COLO829 (cell line): ENCODE measurements at places on chromosomes 3 and 15.

GRCh38 chr15:78987556-78988360, 42.9 kb upstream of the CTSH start:
- no peak for DNase-seq

DNA sequence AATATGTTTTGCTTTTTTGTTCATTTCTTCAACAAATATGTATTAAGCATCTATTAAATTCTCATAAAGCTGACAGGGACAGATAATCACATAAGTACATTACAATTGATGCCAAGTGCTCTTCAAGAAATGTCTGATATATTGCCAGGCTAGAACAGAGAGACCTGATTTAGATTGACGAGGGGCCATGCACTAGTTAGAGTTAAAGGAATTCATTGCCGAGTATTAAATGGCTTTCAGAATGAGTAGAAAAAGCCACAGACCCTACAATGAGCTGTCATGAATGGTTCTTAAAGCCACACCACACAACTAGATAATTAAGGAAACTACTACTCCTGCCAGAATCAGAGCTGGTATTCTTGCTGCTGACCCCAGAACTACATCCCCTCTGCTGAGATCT, 250.2 kb upstream of the MME start:
- DNase-seq = no peak

- DNase-seq = no peak
Measured at GRCh38 chr15:92524874-92525565, 130.6 kb downstream of the FAM174B start.

DNA sequence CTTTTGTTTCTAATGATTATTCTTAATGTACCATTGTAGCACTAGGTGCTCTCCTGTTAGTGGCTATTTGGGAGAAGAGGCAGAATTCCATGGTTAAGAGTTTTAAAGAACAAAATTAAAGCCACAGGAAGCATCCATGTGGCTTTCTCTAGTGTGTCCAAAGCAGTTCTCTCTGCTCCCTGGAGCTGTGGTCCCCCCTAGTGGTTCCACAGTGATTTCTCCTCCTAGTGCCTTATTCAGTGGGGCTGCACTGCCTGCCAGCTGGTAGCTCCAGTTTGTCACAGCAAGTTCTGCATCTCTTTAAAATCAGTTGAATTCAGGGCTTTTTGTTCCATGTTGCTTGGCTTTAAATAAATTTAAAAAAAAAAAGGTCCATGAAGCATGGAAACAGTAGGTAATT, 39.6 kb upstream of the FAM98B start:
- DNase-seq = peak; percentile 35

DNA sequence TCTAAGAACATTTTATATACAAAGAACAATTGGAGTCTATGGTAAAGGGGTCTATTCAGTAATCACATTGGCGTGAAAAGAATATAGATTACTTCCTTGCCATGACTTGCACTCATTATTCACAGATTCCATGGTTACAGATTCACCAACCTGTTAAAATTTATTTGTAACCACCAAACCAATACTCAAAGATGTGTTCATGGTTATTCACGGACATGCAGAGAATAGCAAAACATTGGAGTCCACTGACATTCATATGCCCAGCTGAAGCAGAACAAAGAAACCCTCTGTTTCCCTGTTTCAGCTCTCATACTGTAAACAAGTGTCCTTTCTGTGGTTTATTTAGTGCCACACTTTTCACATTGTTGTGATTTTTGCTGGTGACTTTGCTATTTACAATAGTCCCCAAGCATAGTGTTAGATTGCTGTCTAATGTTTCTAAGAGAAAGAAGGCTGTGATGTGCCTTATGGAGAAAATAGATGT, 185.8 kb upstream of the TTC14 start:
- DNase-seq = peak; percentile 82

GRCh38 chr3:168473334-168473890, 377.7 kb upstream of the GOLIM4 start:
- no peak for DNase-seq

DNA sequence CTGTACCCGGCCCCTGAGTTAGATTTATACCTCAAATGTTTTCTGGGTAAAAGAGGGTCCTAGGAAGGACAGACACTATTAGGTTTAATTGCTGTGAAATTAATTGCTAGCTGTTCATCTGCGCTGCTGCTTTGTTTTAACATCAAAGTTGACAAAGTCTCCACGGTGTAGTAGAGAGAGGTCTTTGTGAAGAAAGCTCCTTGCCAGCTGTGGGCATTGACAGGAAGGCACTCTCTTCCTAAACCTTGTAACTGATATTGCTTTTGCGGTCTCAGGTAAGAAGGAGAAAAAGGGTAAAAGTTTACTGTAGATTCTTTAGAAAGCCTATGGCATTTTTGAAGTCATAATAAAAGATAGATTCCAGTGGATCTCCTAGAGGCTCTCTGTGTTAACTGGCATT, 68.1 kb downstream of the PTPRG start:
- DNase-seq = no peak

GRCh38 chr3:190108804-190109203, 11.9 kb downstream of the P3H2 start:
- no peak for DNase-seq

GRCh38 chr15:72423256-72423655, 25.2 kb downstream of the TMEM202 start:
- DNase-seq = no peak

DNA sequence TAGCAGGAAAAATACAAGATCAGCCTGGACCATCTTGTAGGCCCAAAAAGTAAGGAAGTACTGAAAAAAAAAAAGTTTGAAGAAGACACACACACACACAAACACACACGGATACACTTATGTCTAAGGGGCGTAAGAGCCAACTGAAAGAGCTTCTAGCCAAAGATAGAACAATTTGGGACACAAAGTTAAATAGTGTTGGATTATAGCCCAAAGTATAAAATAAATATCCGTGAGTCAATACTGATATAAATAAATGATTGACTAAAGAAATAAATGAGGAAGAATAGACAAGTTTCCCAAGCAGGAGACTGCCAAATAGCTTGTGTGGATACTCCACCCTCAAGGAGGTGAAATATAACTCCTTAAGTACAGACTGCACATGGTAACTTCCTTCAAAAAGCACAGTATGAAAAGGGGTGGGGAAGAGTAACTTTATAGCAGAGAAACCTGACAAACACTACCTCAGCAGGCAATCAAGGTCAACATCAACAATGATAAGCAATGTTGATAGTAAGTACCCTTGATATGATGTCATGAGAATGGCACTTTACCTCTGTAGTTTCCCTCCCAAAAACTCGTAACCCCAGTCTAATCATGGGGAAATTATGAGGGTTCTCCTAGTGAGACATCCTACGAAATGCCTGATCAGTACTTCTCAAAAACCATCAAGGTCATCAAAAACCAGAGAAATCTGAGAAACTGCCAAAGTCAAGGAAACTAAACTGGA, 187.3 kb upstream of the ATP11B start:
- DNase-seq = no peak

DNA sequence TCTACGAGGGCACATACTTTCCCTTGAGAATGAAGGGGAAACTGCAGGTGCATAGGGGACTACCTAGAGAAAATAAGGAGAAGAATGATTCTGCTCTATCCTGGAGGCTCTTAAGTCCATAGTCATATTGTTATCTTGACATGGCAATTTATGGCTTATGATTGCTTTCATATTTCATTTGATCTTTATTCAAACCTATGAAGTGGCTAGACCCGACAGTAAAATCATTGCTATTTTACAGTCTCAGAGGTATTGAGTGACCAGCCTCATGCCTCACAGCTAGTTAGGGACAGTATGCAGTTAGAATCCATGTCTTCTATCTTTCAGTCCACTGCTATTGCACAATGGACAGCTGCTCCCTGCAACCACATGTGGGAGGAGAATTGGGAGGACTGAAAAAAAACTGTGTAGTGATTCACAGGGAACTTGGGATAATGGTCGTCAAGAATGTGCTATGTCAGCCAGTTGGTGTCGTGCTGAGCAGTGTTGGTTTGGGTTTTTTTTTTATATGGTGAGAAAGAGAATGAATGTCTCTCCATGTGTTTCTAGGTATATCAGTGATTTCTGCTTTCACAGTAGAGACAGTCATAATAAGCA, 63.2 kb upstream of the SPPL2A start:
- DNase-seq = peak; percentile 17

GRCh38 chr3:179149406-179149867, 1.3 kb downstream of the PIK3CA start:
- DNase-seq = no peak

- no peak for DNase-seq
Measured at GRCh38 chr15:74414603-74415338, 19.0 kb downstream of the SEMA7A start.

GRCh38 chr15:77627067-77627466, 5.6 kb downstream of the LINGO1 start:
- DNase-seq = no peak

DNA sequence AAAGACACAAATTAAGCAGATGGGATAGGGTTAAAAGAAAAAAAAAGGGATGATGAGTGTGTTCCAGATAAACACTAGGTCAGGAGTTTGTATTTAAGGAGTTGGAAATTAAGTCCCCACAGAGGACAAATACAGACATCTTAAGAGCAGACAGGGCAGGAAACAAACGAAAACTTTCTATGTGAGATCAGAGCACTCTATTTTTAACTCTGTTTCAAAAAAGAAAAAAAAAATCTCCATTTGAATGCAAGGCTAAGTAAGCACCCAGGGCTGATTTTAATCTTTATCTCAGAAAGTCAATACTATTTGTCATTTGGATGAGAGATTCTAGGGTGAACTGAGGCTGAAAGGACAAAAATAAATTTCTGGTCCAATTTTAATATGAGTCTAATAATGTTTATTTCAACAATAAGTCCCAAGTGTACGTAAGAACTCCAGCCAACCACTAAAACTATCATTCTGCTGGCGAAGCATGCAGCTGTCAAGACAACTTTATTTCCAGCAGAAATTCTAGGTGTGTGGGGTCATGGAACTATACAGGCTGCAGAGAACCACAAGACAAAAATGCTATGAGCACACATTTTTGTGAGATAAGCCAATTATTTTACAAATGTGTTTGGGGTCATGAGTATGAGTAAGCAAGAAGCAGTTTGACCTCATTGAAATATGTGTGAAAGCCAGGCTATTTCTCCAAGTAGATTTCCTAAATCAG, 186.1 kb downstream of the FMN1 start:
- no peak for DNase-seq

- DNase-seq = no peak
Measured at GRCh38 chr15:69626095-69627066, 173.8 kb downstream of the RPLP1 start.

- no peak for DNase-seq
Measured at GRCh38 chr15:74897300-74897701, 7.5 kb downstream of the MPI start.

- no peak for DNase-seq
Measured at GRCh38 chr3:161389445-161390035, 18.2 kb upstream of the SPTSSB start.

- no peak for DNase-seq
Measured at GRCh38 chr3:157156837-157157635, 2.9 kb downstream of the CCNL1 start.

DNA sequence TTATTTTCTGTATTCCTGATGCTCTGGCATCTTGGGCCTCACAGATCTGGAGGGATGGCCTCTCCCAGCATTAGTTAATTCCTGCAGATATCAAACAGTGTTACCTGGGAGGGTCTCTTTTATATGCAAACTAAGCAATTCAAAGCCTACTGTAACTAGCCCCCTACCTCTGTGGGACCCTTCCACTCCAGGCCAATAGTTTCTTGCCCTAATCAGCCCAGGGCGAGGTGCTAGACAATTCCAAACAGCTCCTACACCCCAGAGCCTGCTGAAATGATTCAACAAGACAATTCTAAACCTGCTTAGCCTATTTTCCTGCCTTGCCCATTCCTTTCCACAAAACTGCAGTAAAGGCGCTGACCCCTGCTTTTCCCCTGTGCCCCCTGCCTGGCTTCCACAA, 106.6 kb upstream of the IGSF10 start:
- DNase-seq = no peak

GRCh38 chr3:4647411-4647810, 154.3 kb downstream of the ITPR1 start:
- DNase-seq = no peak

DNA sequence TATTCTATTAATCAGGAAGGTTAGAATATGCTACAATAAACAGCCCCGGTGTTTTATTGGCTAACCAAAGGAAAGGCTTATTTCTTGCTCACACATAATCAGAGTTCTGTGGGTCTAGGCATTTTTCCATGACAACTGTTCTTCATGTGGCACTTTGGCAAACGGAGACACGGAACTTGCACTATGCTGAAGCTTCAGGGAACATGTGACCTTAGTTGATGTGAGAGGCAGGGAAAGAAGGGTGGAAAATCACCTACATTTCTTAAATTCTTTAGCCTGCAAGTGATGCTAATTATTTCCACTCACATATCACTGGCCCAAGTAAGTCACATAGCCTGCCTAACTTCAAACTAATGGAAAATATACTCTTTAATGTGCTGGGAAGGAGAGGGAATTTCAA, 344.6 kb downstream of the SV2B start:
- no peak for DNase-seq

- DNase-seq = no peak
Measured at GRCh38 chr15:75455982-75456531, 4.6 kb upstream of the SIN3A start.

DNA sequence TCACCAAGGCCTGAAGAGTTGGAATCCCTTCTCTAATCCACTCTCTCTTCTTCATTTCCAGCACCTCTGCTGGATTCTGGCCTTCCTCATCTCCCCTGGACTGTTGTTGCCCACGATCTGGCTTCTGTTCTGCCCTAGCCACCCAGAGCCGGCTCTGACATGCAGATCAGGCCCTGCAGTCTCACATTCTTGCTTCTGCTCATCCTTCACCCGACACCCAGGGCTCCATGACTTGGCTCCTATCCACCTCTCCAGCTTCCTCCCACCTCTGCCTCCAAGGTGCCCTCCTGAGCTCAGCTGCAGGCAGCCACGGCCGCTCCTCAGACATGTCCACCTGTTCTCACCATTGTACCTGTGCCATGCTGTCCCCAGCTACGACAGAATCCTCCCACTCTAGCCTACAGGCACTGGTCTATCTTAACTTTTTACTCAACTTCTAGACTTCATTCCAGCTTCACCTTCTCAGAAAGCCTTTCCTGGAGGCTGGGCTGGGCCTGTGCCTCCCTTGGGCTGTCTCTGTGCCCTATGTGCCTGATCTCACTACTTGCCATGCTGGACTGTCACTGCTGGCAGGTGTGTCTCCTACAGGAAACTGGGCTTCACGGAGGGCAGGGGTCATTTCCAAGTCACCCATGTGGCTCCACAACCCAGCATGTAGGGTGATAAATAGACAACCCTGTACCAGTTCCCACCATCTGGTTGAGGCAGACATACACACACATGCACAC, 16.0 kb upstream of the TBC1D21 start:
- no peak for DNase-seq

- peak; percentile 90 for DNase-seq
Measured at GRCh38 chr15:98177966-98178592, 217.6 kb downstream of the ARRDC4 start.

GRCh38 chr15:68054628-68055223, 611 bp downstream of the PIAS1 start:
- no peak for DNase-seq

DNA sequence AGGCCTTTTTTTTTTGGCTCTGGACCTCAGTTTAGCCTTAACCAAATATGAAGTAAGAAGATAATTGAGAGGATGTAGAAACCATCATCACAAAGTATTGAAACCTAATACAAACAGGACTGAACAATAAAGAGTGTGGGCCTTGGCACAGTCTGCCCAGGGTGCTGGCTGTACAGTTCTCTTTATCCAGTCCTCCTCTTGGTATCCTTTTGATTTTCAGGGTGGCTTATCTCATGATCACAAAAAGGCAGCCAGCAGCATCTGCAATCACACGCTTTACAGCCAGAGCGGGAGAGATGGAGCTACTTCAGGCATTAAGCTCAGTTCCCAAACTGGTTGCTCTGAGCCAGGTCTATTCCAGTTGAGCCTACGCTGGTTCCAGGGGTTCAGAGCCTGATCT, 239.7 kb downstream of the RPLP1 start:
- DNase-seq = no peak
